ENCODE measurements at places on chromosomes 16 and 17.

DNA sequence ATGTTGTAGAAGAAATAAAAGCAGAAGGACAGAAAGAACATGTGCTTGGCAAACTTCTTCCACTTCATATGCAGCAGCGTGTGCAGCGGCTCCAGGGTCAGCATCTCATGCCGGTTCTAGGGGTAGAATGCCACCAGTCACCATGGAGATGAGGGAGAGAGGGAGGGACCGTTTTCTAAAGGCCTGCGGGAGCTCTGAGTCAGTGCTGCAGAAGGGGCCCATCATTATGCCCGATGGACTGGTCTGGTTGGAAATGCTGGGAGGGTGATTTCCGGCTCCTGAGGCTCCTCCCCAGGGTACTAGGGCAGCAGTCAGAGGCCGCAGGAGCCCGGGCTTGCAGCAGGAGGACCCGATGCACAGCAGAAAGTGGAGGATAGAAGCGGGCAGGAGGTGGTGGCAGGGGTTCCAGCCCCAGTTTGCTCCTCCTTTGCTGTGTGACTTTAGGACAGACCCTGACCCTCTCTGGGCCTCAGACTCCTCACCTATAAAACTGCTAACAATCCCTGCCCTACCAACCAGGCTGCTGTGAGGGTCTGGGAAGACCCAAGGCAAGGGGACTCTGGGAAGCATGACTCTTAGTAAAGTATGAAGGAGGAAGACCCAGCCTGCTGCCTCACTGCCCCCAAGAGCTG is 28.6 kb downstream of the TRPV3 start:
- no peak for DNase-seq

- DNase-seq, result no peak
These were observed 53.7 kb downstream of the NACA2 start for GRCh38 chr17:61537264-61537771.

DNA sequence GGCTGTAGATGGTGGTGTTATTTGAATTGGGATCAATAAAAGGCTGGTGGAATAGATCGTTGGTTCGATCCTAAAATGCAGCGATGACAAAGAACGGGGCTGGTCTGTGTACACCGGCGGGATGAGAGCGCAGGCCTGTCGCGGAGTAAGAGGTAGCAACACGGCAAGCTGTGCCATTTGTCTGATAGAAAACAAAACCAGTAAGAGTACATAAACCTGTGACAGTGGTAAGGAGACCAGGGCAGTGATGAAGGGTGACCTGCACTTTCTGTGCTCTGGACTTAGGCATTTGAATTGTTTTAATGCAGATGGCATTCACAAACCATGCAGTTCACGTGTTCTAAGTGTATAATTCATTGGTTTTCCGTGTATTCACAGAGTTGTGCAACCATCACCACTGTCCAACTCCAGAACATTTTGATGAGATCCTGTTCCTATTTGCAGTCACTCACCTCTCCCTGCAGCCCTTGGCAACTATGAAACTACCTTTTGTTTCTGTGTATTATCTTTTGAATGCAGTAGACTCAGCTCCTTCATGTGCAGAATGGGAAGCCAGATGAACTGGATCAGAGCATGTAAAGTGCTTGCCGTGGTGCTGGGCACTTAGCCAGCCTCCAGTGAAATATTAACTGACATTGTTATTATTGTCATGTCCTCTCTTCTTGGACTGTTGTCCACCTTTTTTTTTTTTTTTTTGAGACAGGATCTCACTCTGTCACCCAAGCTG is 286.1 kb downstream of the SNX29 start:
- DNase-seq, result no peak

- DNase-seq, result no peak
These were observed 31.8 kb downstream of the TOX3 start for GRCh38 chr16:52515068-52515671.

GRCh38 chr17:33948309-33948708 is 306.8 kb upstream of the CCL2 start:
- DNase-seq, result no peak

- DNase-seq, result no peak
These were observed 125.9 kb upstream of the HS3ST3A1 start for GRCh38 chr17:13727441-13728171.

GRCh38 chr17:38451840-38452529 is 23.7 kb downstream of the ARHGAP23 start:
- no peak for DNase-seq

DNA sequence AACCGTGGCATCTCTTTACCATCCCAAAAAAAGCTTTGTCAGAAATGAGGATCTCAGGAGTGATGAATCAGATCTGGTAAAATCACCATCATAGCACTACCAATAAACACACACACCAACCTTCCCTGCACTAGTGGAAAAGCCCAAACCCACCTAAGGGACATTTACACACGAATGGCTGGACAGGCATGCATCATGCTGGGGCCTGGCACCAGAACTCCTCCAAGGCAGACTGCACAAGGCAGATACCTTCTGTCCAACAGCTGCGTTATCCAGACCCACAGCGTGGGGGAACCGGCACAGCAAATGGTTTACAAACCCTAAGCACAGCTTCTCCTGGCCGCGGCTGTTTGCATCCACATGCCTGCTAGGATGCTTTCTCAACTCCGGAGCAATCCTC is 2.8 kb downstream of the ASIC2 start:
- DNase-seq, result no peak

GRCh38 chr17:75240394-75241142 is 20.8 kb downstream of the GGA3 start:
- peak; percentile 42 for DNase-seq

DNA sequence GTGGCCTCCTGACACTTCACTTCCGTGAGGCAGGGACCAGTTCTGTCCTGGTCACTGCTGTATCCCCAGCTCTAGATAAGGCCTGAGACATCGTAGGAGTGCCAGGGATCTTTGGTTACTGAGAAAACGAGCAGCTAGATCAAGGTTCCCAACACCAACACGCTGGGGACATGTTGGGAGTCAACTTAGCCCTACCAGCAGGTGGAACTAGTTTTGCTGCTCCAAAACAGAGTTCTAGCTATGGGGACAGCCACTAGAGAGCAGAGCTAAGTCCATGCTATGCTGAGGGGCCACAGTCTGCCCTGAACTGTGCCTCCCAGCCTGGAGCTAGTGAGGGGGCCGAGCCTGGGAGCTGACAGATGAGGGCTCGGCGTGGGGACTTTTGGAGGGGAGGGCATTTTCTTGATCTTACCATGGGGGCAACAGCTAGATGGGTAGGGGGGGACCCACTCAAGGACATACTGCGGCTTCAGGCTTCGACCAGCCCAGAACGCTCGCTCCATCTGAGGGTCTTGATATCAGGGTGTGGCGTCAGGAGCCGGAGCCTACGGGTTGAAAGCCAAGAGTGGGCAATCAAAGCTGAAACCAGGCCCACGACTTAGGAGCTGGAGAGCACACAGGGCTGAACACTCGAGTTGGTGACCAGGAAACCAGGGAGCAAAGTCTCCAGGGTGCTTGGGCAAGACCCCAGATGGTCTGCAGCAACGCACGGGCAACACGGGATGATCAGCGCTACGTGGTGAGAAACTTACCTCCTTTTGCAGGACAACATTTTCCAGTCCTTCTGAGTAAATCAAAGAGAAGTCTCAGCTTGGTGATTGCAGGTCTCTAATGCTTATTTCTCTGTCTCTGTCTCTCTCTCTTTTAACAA is 13.4 kb downstream of the SNX20 start:
- no peak for DNase-seq

DNA sequence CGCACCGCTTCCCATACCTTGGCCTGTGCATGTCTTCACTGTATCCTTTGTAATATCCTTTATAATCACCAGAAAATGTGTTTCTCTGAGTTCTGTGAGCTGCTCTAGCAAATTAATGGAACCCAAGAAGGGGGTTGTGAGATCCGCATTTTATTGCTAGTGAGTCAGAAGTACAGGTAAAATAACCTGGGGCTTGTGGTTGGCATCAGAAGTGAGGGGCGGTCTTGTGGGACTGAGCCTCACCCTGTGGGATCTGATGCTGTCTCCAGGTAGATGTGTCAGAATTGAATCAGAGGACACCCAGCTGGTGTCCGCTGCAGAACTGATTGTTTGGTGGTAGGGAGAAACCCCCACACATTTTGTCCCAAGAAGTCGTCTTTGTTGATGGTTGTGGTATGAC is 382.4 kb downstream of the SNX29 start:
- no peak for DNase-seq

DNA sequence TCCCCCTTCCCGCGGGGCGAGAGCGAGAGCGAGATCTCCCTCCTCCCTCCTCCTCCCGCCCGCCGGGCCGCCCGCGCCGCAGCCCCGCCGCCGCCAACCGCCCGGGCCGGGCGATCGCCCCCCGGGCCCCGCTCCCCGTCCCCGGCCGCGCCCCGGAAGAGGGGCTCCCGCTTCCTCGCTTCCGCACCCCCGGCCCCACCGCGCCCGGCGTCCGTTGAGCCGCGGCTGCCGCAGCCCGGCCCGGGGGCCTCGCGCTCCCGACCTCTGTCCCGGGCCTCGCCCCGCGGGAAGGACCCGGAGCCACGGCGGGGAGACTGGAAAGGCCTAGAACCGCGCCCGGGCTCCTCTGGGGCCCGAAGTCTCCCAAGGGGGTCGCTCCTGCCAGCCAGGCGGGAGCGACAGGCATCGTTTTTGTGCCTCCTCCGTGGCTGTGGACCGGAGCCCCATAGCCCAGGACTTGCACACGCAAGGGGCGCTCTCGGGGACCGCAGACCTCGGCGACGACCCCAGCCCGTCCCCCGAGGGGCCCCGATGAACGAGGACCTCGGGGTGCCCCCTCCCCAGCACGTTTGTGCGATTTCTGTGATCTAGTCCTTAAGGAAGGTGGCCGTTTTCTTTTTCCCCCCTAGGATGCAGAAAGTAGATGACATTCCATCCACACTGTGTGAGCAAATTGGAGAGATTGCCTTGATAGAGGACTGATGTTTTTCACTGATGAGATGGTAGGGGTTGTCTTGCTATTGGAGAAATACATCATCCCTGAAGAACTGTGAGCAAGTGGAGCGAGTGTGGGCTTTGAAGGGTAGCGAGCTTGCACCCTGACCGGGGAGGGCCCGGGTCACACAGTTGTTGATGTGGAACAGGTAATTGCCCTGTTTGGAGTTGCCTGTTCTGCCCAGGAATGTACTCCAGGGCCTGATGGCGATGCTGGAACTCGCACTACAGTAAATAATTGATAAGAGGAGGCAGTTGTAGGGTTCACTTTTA is 611 bp downstream of the BANP start:
- DNase-seq, result peak; percentile 20

GRCh38 chr16:68643227-68643626 is 1.9 kb upstream of the CDH3 start:
- DNase-seq, result no peak
